ENCODE measurements at places on chromosomes 5 and 9.

DNA sequence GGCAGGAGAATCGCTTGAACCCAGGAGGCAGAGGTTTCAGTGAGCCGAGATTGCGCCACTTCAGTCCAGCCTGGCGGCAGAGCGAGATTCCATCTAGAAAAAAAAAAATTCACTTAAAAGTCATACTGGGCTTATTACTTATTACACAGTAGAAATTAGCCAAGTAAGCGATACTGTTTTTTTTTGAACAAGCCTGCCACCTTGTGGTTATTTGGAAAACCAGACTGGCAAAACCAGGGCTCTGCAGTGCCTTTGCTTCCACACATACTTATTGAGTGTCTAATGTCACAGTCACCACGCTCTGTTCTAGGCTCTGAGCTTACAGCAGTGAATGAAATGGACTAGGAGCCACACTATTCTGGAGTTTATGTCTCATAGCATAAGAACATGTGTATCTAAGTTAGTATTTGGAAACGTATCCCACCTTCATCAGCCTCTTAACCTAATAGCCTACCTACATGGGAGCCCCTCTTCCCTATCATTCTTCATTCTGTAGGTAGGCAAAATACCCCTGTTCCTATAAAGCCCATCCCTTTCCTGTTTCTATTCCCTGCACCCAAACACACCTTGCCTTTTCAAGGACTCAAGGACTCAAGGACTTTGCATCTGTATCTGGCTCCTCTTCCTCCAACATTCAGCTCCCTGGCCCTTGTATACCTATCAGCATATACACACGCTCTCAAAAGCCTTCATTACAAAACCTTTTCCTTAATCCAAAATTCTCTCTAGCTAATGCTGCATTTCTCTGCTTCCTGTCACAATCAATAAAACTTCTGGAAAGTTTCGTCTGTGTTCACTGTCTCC is 13.9 kb upstream of the BASP1 start:
- DNase-seq = no peak
- no peaks in the 10 kb centered on the region for H3K36me3 ChIP-seq
- H3K4me3 ChIP-seq = no peak overlapping the region
- no peak overlapping the region for H3K27ac ChIP-seq
- H3K27me3 ChIP-seq = no peaks in the 10 kb centered on the region
- no peaks in the 10 kb centered on the region for H3K4me1 ChIP-seq

GRCh38 chr5:170643591-170643990 is 139.8 kb downstream of the KCNIP1 start:
- H3K4me1 ChIP-seq = no peaks in the 10 kb centered on the region
- no peak overlapping the region for H3K27ac ChIP-seq
- no peaks in the 10 kb centered on the region for H3K27me3 ChIP-seq

GRCh38 chr5:6506611-6507010 is 58.0 kb downstream of the UBE2QL1 start:
- no peak overlapping the region for H3K27ac ChIP-seq
- no peaks in the 10 kb centered on the region for H3K27me3 ChIP-seq
- DNase-seq = no peak
- no peaks in the 10 kb centered on the region for H3K36me3 ChIP-seq

GRCh38 chr5:54294097-54294667 is 16.2 kb downstream of the ARL15 start:
- no peaks in the 10 kb centered on the region for H3K27me3 ChIP-seq
- H3K36me3 ChIP-seq = no peaks in the 10 kb centered on the region
- peaks cover 6% of the 10 kb centered on the region for H3K4me1 ChIP-seq
- no peak overlapping the region for H3K27ac ChIP-seq
- H3K4me3 ChIP-seq = no peak overlapping the region
- no peak for DNase-seq

GRCh38 chr9:97601228-97601898 is 31.8 kb downstream of the TSTD2 start:
- H3K27me3 ChIP-seq = no peaks in the 10 kb centered on the region
- no peak for DNase-seq
- H3K4me3 ChIP-seq = no peak overlapping the region
- no peaks in the 10 kb centered on the region for H3K4me1 ChIP-seq
- H3K27ac ChIP-seq = no peak overlapping the region

- no peak overlapping the region for H3K4me3 ChIP-seq
- no peak for DNase-seq
- H3K36me3 ChIP-seq = no peaks in the 10 kb centered on the region
- H3K27me3 ChIP-seq = peaks cover 8% of the 10 kb centered on the region
- H3K4me1 ChIP-seq = no peaks in the 10 kb centered on the region
- no peak overlapping the region for H3K27ac ChIP-seq
Observed at GRCh38 chr5:1950708-1951103, 68.0 kb upstream of the IRX4 start.

DNA sequence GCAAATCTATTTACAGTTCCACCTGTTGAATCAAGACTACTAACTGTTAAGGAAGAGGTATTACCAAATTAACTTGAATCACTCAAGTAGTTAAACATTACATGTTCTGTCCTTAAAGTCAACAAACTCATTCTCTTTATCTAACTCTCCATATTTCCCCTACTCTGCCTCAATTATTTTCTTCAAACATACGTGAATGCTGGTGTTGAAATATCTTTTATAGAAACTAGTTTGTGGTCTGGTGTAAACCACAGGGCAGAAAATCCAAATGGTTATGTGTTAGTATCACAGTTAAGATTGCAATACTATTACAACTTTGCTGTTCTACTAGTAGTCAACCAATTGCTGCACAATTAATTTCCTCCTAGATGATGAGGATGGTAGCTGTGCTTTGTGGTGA is 603.5 kb downstream of the KCTD16 start:
- H3K4me1 ChIP-seq = no peaks in the 10 kb centered on the region
- DNase-seq = no peak
- no peak overlapping the region for H3K27ac ChIP-seq

DNA sequence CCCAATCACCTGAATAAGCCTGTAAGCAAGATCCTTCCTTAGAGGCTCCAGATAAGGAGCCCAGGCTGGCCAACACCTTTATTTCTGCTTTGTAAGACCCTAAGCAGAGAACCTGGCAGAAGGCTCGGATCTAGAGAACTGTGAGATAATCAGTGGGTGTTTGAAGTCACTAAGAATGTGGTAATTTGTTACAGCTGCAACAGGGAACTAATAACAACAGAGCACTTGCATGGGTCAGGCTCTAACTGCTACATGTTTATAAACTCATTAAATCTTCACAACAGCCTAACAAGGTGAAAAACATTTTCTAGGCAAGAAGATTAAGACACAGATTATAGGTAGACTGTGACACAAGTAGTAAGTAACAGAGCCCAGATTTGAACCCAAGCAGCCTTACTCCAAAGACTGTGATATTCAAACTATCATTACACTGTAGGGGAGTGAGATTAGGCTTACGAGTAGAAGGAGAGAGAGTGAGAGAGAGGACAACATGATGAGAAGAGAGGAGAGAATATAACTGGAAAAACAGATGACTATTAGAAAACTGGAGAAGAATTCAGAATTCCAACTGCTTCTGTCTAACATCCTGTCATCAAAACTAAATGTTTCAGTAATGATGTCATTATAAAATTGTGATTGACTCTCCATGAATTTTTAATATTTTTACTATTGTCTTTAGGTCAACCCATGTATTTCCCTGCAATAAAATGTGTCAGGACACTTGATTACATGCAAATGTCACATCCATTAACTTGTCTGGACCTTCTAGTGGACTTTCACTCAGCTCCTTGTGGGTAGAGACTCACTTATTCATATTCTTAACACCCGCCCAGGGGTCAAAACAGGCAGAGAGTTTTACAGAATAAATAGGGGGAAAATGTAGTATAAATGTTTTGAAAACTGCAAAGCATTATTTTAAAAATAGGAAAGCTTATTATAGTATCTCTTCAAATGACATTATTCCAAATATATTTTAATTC is 290.9 kb upstream of the RGMB start:
- DNase-seq = no peak
- no peak overlapping the region for H3K27ac ChIP-seq
- no peaks in the 10 kb centered on the region for H3K27me3 ChIP-seq
- H3K4me3 ChIP-seq = no peak overlapping the region
- H3K36me3 ChIP-seq = no peaks in the 10 kb centered on the region

GRCh38 chr9:99818500-99818899 is 3.2 kb upstream of the NR4A3 start:
- H3K36me3 ChIP-seq = no peaks in the 10 kb centered on the region
- no peak for DNase-seq
- no peak overlapping the region for H3K27ac ChIP-seq
- H3K4me1 ChIP-seq = peaks cover 26% of the 10 kb centered on the region

- no peaks in the 10 kb centered on the region for H3K4me1 ChIP-seq
- H3K36me3 ChIP-seq = no peaks in the 10 kb centered on the region
- H3K4me3 ChIP-seq = no peak overlapping the region
- H3K27me3 ChIP-seq = no peaks in the 10 kb centered on the region
Observed at GRCh38 chr9:8895106-8895860, 1095.7 kb upstream of the DMAC1 start.

DNA sequence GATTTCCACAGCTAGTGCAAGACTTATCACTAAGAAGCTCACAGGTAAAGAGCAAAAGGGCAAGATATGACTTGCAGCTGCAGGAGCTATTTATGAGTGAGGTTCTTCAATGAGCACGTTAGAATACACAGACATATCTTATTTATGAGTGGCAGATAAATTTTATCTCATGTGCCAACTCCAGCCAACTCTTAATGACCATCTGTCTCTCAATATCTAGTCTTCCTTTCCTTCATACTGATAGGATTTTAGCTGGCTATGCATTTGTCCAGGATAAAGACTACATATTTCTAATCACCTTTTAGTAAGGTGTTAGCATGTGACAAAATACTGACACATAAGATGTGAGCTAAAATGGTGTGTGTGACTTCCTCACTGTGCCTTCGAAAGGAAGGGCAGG is 304.5 kb downstream of the TRPM3 start:
- no peak overlapping the region for H3K4me3 ChIP-seq
- no peaks in the 10 kb centered on the region for H3K4me1 ChIP-seq
- H3K27ac ChIP-seq = no peak overlapping the region
- no peaks in the 10 kb centered on the region for H3K27me3 ChIP-seq

GRCh38 chr5:179470201-179470600 is 80.2 kb upstream of the RUFY1 start:
- H3K27me3 ChIP-seq = peaks cover 6% of the 10 kb centered on the region
- DNase-seq = no peak
- no peak overlapping the region for H3K27ac ChIP-seq
- H3K4me1 ChIP-seq = no peaks in the 10 kb centered on the region
- no peak overlapping the region for H3K4me3 ChIP-seq

- no peak overlapping the region for H3K4me3 ChIP-seq
- DNase-seq = no peak
- H3K36me3 ChIP-seq = no peaks in the 10 kb centered on the region
- no peak overlapping the region for H3K27ac ChIP-seq
- no peaks in the 10 kb centered on the region for H3K27me3 ChIP-seq
Observed at GRCh38 chr5:161372682-161373344, 173.7 kb downstream of the GABRB2 start.

DNA sequence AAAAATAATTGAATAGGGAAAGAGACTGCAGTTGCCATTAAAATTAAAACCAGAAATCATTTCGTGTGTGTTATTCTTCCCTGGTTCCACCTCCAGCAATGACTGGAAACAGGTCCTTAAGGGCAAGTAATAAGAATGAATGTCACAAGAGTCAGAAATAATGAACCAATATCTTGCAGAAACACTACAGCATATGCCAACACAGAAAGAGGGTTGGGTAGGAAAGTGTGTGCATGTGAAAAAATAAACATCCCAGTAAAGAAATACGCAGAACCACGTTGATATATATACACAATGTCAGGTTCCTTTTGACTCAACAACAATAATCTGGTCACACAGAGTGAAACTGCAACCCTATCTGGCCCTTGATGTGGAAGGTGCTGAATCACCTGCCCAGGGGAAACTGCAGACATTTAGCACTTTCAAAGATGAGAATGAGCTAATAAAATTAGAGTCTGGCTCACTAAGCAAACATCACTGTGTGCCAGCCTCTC is 15.0 kb downstream of the HMHB1 start:
- DNase-seq = no peak
- peaks cover 13% of the 10 kb centered on the region for H3K4me1 ChIP-seq
- H3K4me3 ChIP-seq = no peak overlapping the region
- H3K27me3 ChIP-seq = no peaks in the 10 kb centered on the region
- H3K36me3 ChIP-seq = no peaks in the 10 kb centered on the region
- H3K27ac ChIP-seq = no peak overlapping the region

- H3K4me1 ChIP-seq = no peaks in the 10 kb centered on the region
- no peaks in the 10 kb centered on the region for H3K27me3 ChIP-seq
- no peak overlapping the region for H3K27ac ChIP-seq
- H3K36me3 ChIP-seq = no peaks in the 10 kb centered on the region
- no peak overlapping the region for H3K4me3 ChIP-seq
Observed at GRCh38 chr5:77180167-77181081, 30.1 kb upstream of the PDE8B start.

GRCh38 chr9:133238272-133238850 is 29.3 kb upstream of the OBP2B start:
- H3K27me3 ChIP-seq = no peaks in the 10 kb centered on the region
- peaks cover 14% of the 10 kb centered on the region for H3K4me1 ChIP-seq
- H3K36me3 ChIP-seq = no peaks in the 10 kb centered on the region
- no peak overlapping the region for H3K27ac ChIP-seq

GRCh38 chr5:37667846-37668245 is 172.0 kb downstream of the GDNF start:
- H3K4me3 ChIP-seq = no peak overlapping the region
- H3K4me1 ChIP-seq = no peaks in the 10 kb centered on the region
- H3K27ac ChIP-seq = no peak overlapping the region
- no peaks in the 10 kb centered on the region for H3K27me3 ChIP-seq
- no peaks in the 10 kb centered on the region for H3K36me3 ChIP-seq
- no peak for DNase-seq

DNA sequence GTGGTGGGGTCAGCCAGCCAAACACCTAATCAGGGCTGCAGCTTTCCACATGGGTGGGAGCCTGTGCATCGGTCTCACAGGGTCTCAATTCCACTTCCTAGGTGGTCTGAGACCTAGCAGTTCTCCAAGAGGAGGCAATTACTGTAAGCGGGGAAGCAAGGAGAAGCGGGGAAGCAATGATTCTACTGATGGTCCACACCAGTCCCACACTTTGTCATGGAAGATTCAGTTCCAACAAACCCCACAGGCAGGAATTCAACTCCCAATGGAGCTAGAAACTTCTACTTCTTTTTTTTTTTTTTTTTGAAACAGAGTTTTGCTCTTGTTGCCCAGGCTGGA is 158.7 kb upstream of the RAI14 start:
- H3K27me3 ChIP-seq = no peaks in the 10 kb centered on the region
- DNase-seq = no peak
- no peaks in the 10 kb centered on the region for H3K36me3 ChIP-seq
- H3K4me3 ChIP-seq = no peak overlapping the region
- no peaks in the 10 kb centered on the region for H3K4me1 ChIP-seq

DNA sequence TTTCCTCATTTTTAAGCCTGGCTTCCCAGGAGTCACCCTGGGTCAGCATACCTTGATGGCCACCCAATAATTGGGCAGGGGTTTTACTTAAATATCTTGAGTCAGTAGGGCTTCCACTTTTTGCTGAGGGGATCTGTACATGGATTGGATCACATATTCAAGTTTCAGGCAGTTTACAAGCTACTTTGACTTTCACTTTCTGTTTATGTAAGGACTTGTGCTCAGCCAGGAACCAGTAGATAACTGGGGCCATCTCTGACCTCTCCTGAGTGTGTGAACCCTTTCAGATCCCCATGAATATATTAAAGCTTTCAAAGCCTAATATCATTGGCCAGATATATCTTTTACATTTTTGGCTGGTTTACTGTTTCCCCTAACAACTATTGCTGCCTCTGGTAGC is 45.1 kb downstream of the SLCO6A1 start:
- H3K4me3 ChIP-seq = no peak overlapping the region
- no peaks in the 10 kb centered on the region for H3K27me3 ChIP-seq
- no peak for DNase-seq
- H3K36me3 ChIP-seq = no peaks in the 10 kb centered on the region

GRCh38 chr5:16574789-16575721 is 41.7 kb downstream of the RETREG1 start:
- H3K4me1 ChIP-seq = no peaks in the 10 kb centered on the region
- DNase-seq = no peak
- H3K36me3 ChIP-seq = no peaks in the 10 kb centered on the region
- H3K4me3 ChIP-seq = no peak overlapping the region
- H3K27ac ChIP-seq = no peak overlapping the region
